ENCODE measurements at places on chromosomes 1 and 21. TPM values are rescaled to one million over a fixed set of nuclear protein-coding genes. Genes with fewer than 3 reads are reported as not detected.

PRKACB gene
- total RNA-seq = 19.2 TPM

CKS1B gene
- 301 TPM for total RNA-seq

PCBP3 gene
- total RNA-seq = 8.5 TPM

TRABD2B gene
- 10.8 TPM for total RNA-seq

SLC44A5 gene
- 1.6 TPM for total RNA-seq

BRDT gene
- 0.13 TPM for total RNA-seq

KCNJ9 gene
- total RNA-seq = not detected

DNA sequence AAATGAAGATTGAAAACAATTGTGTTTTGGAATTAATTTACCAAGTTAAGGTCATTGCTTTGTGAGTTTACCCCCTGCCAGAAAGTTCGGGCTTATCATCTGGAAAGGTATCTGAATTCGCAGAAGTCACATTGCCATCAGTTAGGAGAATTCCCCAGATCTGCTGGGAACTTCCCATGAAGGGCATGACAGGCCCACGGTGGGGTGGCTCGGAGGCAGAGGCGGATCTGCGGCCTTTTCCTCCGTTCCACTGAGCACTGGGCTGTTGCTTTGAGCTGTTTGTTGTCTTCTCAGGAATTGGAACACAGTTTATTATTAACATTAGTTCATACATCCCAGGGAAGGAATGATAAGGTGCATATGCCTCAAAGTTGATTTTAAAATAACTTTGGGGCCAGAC lies 320.0 kb downstream of the CAMTA1 start:
- H3K4me1 ChIP-seq = no peaks in the 10 kb centered on the region
- no peaks in the 10 kb centered on the region for H3K36me3 ChIP-seq
- DNase-seq = no peak
- H3K27me3 ChIP-seq = no peaks in the 10 kb centered on the region
- H3K27ac ChIP-seq = no peak overlapping the region
- H3K4me3 ChIP-seq = no peak overlapping the region

DNA sequence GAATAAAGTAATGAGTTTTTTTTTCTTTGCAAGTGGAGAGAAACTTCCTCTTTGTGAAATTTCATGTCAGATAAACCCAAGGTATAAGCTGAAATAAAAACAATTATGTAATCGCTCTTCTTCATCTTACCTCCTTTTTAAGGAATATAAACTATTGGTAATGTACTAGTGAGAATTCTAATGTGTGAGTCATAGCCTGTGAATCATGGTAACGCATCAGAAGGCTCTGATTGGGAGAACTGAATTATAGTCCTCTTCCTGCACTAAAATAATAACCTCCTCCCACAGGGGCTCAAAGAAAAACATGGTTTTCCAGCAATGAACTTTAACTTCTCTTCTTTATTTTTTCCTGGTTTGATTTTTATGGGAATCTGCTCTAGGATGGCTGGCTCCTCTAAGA lies 57.1 kb upstream of the COX20 start:
- H3K36me3 ChIP-seq = peaks cover 2% of the 10 kb centered on the region
- no peak overlapping the region for H3K27ac ChIP-seq

DNA sequence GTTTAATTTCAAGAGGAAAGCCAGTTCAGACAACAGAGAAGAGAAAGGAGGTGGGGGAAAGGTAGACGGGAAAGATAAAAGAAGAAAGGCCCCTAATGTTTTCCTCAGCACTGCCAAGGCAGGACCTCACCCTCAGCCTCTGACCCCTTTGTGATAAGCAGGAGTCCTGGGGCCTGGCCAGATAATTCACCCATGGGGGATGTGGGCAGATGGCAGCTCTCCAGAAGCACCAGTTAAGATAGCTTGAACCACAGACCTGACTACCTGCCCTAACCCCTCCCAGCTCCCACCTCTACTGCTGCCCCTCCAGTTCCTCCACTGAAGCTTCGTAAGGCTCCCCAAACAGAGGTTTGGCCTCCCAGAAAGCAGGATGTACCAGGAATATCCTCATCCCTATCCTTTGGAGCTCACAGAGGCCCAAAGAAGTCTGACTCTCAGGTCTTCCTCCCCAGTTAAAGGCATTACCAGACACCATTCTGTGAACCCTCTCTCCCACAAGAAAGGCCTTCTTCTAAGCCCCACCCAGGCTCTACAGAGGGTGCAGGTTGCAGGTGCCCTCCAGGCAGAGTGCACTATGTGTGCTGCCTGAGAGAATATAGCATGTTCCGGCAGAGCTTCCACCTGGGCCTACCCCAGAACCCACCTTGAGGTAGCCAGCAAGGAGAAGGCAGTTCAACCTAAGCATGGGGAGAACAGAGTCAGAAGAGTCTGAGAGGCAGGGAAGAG lies 9.2 kb upstream of the SNAPIN start:
- no peak overlapping the region for H3K4me3 ChIP-seq
- peaks cover 17% of the 10 kb centered on the region for H3K36me3 ChIP-seq
- peaks cover 8% of the 10 kb centered on the region for H3K4me1 ChIP-seq
- H3K27me3 ChIP-seq = peaks cover 2% of the 10 kb centered on the region

DNA sequence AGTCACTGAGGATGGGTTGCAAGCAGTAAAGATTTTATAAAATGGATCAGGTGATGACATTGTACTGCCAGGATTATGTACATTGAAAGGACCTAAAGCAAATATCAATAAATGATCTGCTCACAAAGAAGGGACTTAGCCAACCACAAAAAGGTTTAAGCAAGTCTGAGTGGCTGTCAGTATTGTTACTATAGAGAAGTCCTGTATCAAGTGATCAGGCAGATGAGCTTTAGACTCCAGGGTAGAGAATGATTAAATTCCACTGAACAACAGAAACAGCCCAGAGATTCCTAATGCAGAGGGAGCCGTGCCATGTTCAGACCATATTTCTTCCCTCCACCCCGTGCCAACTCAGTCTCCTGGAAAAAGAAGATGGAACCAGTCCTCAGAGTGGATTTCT lies 138.9 kb downstream of the SETD4 start:
- no peak for DNase-seq
- H3K4me3 ChIP-seq = no peak overlapping the region
- no peaks in the 10 kb centered on the region for H3K27me3 ChIP-seq
- H3K4me1 ChIP-seq = no peaks in the 10 kb centered on the region

DNA sequence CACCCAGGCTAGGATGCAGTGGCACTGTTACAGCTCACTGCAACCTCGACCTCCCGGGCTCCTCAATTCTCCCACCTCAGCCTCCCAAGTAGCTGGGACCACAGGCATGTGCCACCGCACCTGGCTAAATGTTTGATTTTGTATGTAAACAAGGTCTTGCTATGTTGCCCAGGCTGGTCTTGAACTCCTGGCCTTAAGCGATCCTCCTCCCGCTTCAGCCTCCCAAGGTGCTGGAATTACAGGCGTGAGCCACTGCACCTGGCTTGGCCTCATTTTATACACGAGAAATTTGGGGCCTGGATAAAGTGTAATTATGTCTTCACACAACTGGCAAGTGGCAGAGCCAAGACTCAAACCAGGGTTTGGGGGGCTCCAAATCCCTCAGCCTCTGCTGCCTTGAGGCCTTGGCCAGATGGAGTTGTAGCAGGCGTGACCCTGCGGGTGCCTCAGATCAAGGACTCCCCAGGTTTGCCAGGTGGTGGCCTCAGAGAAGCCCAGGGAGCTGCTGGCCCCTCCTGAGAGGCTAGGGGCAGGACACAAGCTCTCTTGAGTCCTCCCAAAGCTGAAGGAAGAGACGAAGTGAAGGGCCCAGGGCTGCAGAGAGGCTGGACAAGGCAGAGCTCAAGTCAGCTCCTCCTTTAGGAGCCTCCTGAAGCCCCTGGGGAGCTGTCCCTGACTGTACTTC lies 61.7 kb downstream of the MDM4 start:
- peaks cover 27% of the 10 kb centered on the region for H3K27me3 ChIP-seq
- no peak for DNase-seq
- H3K4me3 ChIP-seq = no peak overlapping the region
- H3K27ac ChIP-seq = no peak overlapping the region
- peaks cover 71% of the 10 kb centered on the region for H3K4me1 ChIP-seq
- H3K36me3 ChIP-seq = no peaks in the 10 kb centered on the region

DNA sequence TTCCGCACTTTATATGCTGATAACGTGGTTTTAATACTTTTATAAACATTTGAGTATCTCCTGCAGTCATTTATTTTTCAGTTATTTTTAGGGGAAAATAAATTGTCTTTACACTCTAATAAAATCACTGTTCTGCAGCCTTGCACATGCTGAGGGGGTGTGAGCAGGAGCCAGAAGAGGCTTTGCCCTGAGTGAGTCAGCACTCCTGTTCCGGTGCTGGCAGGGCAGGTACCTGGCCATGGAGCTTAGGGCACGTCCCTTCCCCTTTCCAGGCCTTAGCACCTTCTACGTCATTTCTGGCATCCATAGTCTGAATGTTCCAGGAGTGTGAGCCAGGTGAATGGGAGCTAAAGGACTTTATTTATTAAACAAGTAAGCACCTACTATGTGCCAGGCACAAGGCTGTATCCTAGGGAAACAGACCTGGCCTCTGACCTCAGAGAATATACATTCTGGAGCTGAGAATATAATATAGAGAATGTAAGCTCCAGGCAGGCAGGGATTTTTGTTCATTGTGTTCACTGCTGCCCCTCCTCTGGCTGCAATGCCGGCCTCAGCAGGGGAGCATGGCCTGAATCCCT lies 402.9 kb downstream of the PTPRU start:
- H3K27ac ChIP-seq = no peak overlapping the region
- DNase-seq = no peak

DNA sequence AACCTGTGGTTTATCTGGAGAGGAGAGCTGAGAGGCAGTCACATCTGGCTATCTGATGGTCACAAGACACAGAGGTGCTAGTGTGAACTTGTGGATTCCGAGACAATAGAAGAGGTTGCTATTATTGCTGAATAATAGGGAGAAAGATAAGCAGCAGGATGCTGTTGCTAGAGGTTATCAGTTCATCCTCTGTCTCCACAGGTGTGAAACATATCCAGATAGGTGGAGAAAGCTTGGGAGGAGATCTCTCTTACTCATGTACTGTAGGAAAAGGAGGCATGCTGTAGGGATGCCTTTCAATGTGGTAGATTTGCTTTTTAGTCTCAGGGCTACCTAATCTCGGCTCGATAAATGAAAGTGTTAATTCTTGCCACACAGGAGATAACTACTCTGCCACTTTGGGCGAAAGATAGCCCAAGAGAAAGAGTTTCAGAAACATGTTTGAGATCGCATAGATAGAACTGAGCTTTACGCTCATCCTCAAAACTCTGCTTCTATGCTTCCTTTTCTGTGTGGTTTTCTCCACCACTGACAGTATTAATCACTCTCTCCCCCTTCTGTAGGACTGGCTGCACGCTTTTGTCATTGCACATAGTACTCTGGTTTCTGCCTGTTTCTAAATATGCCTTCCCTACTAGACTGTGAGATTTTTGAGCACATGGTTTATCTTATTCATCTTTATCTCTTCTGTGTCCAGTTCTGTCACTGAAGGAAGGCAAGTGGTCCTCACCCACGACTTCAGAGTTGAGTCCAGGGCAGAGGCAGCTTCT lies 36.7 kb upstream of the PLXNA2 start:
- no peak overlapping the region for H3K4me3 ChIP-seq
- no peaks in the 10 kb centered on the region for H3K36me3 ChIP-seq
- peaks cover 27% of the 10 kb centered on the region for H3K4me1 ChIP-seq
- no peak overlapping the region for H3K27ac ChIP-seq
- H3K27me3 ChIP-seq = peaks cover 24% of the 10 kb centered on the region

GRCh38 chr1:205273551-205273982 lies 45.8 kb downstream of the TMCC2 start:
- peaks cover 5% of the 10 kb centered on the region for H3K36me3 ChIP-seq
- H3K4me1 ChIP-seq = peaks cover 17% of the 10 kb centered on the region
- no peaks in the 10 kb centered on the region for H3K27me3 ChIP-seq
- DNase-seq = peak; percentile 95

GRCh38 chr1:41479000-41479807 lies 5.3 kb downstream of the EDN2 start:
- H3K27ac ChIP-seq = no peak overlapping the region
- no peak overlapping the region for H3K4me3 ChIP-seq
- no peak for DNase-seq
- no peaks in the 10 kb centered on the region for H3K36me3 ChIP-seq
- H3K27me3 ChIP-seq = no peaks in the 10 kb centered on the region

GRCh38 chr1:54397090-54397591 lies 9.1 kb downstream of the SSBP3 start:
- DNase-seq = no peak
- peaks cover 69% of the 10 kb centered on the region for H3K36me3 ChIP-seq
- H3K27me3 ChIP-seq = no peaks in the 10 kb centered on the region
- H3K27ac ChIP-seq = peak overlapping the region; percentile 43

GRCh38 chr1:223133306-223133823 lies 9.7 kb downstream of the TLR5 start:
- H3K4me1 ChIP-seq = peaks cover 49% of the 10 kb centered on the region
- peak overlapping the region; percentile 69 for H3K4me3 ChIP-seq
- H3K27ac ChIP-seq = no peak overlapping the region
- peaks cover 45% of the 10 kb centered on the region for H3K27me3 ChIP-seq
- DNase-seq = no peak

DNA sequence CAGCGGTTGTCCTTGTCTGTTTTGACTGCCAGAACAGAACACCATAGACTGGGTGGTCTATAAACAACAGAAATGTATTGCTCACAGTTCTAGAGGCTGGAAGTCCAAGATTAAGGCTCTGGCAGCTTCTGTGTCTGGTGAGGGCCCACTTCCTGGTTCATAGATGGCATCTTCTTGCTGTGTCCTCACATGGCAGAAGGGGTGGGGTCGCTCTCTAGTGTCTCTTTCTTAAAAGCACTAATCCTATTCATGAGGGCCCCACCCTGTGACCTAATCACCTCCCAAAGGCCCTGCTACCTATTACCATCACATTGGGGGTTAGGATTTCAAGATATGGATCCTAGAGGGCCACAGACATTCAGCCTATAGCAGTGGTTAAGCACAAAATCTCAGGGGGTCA lies 304.4 kb downstream of the NFIA start:
- peaks cover 16% of the 10 kb centered on the region for H3K27me3 ChIP-seq
- no peak overlapping the region for H3K4me3 ChIP-seq
- H3K4me1 ChIP-seq = 0 out of 2 replicates have a peak, but pooled peaks cover 3% of the 10 kb centered on the region
- no peak overlapping the region for H3K27ac ChIP-seq

DNA sequence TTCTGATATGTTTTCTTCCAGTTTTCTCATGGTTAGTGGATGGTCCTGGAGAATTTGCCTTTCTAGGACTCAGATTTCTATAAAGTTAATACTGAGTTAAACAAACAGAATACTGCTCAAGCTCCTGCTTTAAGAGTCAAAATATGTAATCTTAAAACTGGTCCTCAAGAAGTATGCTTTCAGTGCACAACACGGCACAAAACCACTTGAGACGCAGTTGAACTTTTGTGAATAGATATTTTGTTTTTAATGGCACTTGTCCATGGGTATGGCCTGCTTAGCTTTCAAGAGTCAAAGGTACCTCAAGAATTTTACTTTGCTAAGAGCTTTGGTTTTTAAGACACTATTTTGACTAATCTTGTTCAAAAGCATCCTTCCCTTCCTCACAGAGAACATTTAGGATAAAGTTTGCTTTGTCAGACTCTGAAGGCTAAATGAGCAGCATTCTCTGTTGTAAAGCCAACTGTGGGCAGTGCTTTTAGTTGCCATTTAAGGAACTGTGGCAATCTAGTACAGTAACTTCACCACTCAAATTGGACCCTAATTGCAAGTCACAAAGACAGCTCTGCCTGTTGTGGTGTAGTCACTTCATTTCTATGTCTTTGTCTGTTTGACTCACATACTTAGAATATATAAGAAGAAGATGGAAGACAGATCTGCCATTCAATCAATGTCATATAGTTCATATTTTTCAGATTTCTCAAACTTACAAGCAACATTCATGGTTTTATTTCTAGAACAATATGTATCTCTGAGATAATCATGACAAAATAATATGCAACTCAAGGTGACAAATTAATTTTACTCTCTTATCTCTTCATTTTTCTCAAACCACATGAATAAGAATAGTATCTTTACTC lies 28.8 kb downstream of the SAMD13 start:
- H3K4me3 ChIP-seq = no peak overlapping the region
- peaks cover 13% of the 10 kb centered on the region for H3K36me3 ChIP-seq
- H3K27me3 ChIP-seq = no peaks in the 10 kb centered on the region
- H3K27ac ChIP-seq = no peak overlapping the region
- no peak for DNase-seq

Measured in WTC11 (cell line).